Cerebellar nuclear complex (tissue), 1 donor: ENCODE measurements at places on chromosomes 2 and 18.

- no peak for DNase-seq
Measured at GRCh38 chr2:118403658-118404451, 315.6 kb downstream of the INSIG2 start.

DNA sequence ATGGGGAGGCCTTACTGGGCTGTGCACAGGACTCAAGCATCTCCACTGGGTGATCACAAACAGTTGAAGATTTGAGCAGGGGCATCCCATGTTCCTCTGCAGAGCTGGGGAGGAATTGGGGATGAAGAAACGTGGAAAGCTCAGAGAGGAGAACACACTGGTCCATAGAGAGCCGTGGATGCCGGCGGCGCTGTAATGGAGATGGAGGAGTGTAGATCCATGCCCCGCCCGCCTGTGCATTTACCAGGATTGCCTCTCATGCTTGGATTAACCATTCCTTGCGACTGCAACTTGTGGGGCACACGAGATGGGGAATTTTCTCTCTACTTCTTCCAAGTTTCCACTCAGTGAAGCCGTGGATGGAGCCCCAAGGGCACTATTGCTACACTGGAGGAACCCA is 115.9 kb downstream of the NCK2 start:
- DNase-seq, result no peak

- no peak for DNase-seq
Measured at GRCh38 chr18:49878567-49879270, 65.4 kb upstream of the ACAA2 start.

- no peak for DNase-seq
Measured at GRCh38 chr2:8431446-8432125, 250.3 kb upstream of the ID2 start.
